ENCODE measurements at places on chromosomes 13 and 19. TPM values are rescaled to one million over a fixed set of nuclear protein-coding genes. Genes with fewer than 3 reads are reported as not detected.
A peak's percentile ranks its signal among the peaks of the same experiment; 100 is the strongest.

- DNase-seq = no peak
Observed at GRCh38 chr13:89061821-89062220, 1390.7 kb downstream of the SLITRK5 start.

- DNase-seq = peak; percentile 25
Observed at GRCh38 chr13:35179494-35179893, 237.4 kb downstream of the NBEA start.

GRCh38 chr19:47497821-47498520 is 14.0 kb upstream of the KPTN start:
- no peak for DNase-seq

DNA sequence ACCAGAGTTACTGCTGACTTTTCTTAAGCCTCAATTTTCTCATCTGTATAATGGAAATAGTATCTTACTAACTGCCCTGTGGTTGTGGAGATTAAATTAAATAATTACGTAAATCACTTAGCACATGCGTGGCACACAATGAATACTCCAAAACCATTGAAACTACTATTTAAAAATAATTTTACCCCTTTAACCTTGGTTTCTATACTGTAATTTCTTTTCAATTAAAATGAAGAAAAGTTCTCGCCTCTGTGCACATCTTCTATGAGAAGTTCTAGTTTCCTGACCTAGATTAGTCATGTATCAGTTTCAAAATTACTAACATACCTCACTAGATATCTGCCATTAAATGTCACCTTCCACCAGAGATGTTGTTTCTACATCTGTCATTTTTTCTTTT is 5.7 kb downstream of the SLITRK1 start:
- no peak for DNase-seq

- DNase-seq = peak; percentile 93
Observed at GRCh38 chr19:6276447-6276846, 3.3 kb downstream of the MLLT1 start.

- DNase-seq = peak; percentile 22
Observed at GRCh38 chr13:35884211-35884760, 246.9 kb downstream of the DCLK1 start.

DNA sequence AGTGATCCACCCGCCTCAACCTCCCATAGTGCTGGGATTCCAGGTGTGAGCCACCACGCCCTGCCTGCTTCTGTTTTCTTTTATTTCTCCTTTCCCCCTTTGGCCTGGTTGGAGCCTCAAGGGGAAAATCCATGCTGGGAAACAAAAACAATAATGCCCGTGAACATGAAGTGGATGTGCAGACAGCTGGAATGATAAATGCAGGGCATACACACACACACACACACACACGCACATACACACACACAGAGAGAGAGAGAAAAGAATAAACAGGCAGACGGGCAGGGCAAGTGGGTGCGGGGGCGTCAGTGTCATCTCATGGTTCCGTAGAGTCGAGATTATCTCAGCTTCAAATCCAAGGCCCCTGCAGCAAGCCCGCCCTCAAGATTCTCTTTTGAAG is 4.4 kb upstream of the PLEKHF1 start:
- peak; percentile 90 for DNase-seq

DNA sequence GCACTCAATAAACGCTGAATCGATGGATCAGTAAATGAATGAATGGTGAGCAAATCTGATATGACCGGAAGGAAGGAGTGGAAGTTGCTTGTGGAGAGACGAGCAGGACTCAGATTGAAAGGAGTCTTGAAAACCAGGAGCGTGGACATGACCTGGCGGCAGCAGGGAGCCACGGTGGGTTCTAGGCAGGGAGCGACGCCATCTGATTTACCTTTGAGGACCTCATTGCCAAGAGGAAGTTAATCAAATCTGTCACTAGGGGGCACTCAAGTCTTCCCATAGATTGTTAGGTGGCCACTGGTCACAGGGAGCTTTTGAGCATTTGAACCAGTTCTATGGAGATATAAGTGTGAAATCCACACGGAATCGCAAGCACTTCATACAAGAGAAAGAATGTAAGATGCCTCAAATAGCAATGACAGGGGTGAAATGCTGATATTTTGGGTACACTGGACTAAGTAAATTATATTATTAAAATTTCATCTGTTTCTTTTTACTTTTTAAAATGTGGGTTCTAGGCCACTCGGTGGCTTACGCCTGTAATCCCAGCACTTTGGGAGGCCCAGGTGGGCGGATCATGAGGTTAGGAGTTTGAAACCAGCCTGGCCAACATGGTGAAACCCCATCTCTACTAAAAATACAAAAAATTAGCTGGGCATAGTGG is 9.2 kb upstream of the FBN3 start:
- peak; percentile 73 for DNase-seq

- no peak for DNase-seq
Observed at GRCh38 chr13:98103942-98104880, 38.7 kb upstream of the FARP1 start.

DNA sequence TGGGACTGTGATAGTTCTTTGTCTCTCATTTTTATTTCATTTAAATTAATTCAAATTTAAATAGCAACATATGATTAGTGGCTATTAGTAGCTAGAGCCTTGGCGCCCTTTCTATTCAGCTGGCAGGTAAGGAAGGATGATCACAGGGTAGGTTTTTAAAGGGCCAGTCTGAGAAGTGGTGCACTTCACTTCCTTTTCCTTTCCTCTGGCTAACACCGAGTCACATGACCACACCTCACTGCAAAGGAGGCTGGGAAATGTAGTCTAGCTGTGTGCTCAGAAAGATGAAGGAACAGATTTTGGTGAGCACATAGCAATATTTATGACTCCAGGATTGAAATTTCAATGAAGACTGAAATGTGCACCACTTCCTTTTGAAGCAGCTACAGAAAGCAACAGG is 128.7 kb downstream of the TSHZ3 start:
- DNase-seq = no peak

- peak; percentile 72 for DNase-seq
Observed at GRCh38 chr19:17855280-17856152, 4.2 kb upstream of the RPL18A start.

DNA sequence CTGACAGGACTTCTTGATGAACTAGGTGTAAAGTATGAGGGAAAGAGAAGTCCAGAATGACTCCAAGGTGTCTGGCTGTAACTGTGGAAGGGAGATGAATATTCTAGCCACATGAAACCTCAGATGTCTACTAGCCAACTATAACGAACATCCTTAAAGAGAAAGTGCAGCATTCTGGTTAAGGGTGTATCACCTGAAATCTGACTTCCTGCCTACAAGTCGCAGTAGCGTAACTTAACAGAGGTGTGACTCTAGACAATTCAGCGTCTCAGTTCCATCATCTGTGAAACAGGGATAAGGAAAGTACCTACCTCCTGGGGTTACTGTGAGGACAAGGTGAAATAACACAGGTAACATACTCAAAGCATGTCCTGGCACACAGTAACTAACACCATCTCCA is 145.7 kb upstream of the FBXL3 start:
- no peak for DNase-seq

GRCh38 chr19:13149628-13150186 is 468 bp downstream of the STX10 start:
- DNase-seq = peak; percentile 61

GRCh38 chr13:26985285-26985878 is 186.2 kb downstream of the USP12 start:
- DNase-seq = peak; percentile 81

- DNase-seq = no peak
Observed at GRCh38 chr19:29491995-29492577, 33.7 kb upstream of the VSTM2B start.

GRCh38 chr13:112818698-112819045 is 128.8 kb downstream of the ATP11A start:
- no peak for DNase-seq

DNA sequence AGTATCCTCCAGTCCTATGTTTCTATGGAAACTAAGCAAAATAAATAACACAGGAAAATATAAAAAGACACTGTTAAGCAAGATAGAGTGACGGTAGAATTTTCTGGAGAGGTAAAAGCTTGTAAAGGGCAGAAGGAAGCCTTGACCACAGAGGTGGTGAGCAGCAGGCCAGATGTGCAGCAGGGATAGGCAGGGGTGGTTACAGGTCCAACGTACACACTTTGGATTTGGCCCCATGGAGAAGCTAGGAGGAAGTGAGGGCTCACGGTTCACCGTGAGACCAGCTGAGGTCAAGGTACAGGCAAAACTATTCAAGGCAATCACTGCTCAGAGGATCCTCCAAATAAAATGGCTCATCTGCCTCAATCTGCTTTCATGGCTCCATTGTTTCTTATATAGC is 242.8 kb downstream of the B3GLCT start:
- no peak for DNase-seq

GRCh38 chr19:41871573-41872383 is 5.3 kb upstream of the CD79A start:
- DNase-seq = no peak

DNA sequence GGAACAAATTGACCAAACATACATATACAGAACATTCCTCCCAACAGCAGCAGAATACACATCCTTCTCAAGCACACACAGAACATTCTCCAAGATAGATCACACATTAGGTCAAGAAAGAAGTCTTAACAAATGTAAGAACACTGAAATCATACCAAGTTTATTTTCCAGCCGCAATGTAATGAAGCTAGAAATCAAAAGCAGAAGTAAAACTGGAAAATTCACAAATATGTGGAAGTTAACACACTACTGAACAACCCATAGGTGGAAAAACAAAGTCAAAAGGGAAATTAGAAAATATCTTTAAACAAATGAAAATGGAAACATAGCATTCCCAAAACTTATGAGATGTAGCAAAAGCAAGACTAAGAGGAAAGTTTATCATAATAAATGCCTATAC is 692.6 kb downstream of the DIAPH3 start:
- DNase-seq = no peak

DNA sequence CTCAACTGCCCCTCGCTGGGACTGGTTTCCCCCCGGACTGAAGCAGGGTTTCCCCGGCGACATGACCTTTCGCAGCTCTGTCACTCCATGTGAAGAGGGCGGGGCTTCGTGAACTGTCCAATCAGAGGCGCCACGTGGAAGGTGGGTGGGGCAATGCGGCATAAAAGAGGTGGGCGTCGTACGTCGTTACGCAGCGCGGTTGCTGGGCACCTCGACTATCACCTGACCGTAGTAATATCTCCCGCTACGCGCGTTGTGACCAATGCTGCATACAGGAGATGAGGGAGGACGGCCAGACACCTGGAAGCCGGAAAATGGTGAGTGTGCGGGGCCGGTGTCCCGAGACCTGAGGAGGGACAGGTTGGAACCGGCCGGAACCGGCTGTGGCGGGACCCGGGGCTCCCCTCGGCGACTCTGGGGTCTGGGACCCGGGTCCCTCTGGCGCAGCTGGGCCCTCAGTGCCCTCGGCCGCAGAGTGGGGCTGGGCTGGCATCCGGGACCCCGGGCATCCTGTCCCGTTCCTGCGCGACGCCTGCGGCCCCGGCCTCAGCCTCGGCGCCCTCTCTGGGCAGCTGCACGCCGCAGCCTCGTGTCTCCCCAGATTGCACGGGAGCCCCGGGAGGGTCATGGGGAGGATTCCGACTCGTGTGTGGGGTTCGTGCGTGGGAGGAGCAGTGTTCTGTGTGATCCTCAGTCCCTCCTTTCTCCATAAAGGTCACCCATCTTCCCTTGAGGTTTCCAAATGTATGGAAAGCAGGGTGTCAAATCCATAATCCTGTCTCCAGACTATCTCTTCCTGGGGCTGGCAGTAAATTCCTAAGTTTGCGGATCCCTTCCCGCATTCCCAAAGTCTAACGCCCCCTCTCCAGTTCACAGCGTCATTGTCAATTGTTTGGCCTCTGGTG is 32.2 kb downstream of the ZNF136 start:
- DNase-seq = peak; percentile 86

DNA sequence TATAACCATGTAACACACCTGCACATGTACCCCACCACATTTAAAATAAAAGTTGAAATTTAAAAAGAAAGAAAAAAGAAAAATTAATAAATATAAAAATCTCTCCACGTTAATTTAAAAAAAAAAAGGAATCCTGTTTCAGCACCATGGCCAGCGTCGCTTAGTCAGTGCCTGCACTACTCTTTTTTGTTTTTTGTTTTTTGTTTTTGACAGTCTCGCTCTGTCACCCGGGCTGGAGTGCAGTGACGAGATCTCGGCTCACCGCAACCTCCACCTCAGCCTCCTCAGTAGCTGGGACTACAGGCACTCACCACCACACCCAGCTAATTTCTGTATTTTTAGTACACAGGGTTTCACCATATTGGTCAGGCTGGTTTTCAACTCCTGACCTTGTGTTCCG is 835.9 kb downstream of the UQCRFS1 start:
- DNase-seq = no peak

Gene SLC44A2
- total RNA-seq = 34.7 TPM

Gene KCNRG
- 5.3 TPM for total RNA-seq

Gene KASH5
- 1.7 TPM for total RNA-seq

Gene FSD1
- total RNA-seq = 3.4 TPM

Gene CAMSAP3
- 1.2 TPM for total RNA-seq

Gene ZNF285
- total RNA-seq = 6.3 TPM

Gene CCDC9
- total RNA-seq = 4.6 TPM

Gene OVOL3
- not detected for total RNA-seq

Gene GRIN3B
- total RNA-seq = not detected

Gene LSR
- 4.1 TPM for total RNA-seq

Gene CLDND2
- total RNA-seq = not detected
